AG08395 (cell line): ENCODE measurements at places on chromosomes 5 and 9.

DNA sequence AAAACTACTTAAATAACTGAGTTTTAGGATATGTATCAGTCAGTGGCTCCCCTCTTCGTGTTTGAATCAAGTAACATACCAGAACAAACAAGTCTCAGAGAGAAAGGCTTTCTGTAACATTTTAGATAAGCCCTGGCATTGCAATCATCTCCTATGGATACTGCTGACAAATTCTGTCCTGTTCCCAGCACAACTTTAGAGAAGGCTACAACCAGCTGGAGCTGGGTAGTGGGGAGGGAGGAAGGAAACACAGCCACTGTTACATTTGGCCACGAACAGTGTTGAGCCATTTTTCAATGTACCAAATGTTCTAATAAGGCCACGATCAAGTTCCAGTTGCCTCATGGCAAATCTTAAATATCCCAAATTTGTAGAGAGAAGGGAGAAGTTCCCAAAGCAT is 511.8 kb upstream of the WWC1 start:
- DNase-seq, result no peak

DNA sequence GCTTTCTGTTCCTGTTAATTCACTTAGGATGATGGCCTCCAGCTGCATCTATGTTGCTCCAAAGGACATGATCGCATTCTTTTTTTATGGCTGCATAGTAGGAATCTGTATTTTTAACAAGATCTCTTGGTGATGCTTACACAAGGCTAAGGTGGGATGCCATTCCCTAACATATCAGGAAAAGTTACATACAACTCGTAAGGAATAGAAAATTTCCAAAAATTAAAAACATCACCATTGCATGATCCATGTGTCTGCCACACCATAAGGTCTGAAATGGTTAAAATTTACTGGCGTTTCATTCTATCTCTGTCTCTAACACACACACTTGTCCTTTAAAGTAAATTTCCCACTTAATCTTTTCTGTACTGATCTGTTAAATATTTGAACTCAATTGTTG is 608.4 kb downstream of the PRELID2 start:
- DNase-seq, result no peak

DNA sequence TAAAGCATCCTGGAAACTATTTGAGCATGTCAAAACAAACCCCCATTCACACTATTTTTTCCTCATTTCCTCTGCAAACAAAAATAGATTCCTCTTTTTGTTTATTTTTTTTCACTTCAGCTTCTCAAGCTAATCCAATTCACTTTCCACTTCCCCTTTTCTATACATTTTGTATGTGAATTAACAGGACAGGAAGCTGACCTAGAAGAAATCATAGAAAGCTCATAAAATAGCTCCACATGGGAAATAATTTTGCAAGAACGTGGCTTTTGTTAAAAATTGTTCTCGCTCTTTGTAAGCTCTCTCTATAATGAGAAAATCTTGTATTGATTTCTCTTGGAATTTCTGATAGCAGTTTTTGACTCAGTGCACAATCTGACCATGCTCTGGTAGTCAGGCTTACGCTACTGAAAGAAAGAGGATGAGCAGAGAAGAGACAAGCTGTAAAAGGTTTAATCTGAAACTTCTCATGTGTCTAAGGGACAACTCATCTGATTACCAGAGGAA is 215.8 kb downstream of the ADAMTS12 start:
- no peak for DNase-seq

DNA sequence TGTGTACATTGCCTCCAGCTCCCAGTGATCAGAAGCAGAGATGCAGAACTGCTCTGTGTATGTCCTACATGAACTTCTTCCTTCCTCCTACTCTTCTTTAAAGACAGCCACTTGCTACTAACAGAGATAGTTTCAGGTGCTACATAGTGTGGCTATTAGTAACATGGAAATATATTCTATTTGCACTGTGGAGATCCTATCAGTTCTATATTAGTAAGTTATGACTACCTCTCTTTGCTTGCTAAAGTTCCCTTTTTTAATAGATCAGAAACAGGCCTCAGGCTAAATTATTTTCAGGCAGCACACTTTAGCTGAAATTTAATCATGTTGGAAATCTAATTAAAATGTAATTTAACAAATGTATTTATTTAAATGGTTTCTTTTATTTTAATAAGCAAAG is 64.4 kb upstream of the TNFSF8 start:
- DNase-seq, result no peak

- DNase-seq, result no peak
These were observed 210.0 kb downstream of the AUH start for GRCh38 chr9:91151718-91152095.
